ENCODE measurements at places on chromosomes 6 and 20.

DNA sequence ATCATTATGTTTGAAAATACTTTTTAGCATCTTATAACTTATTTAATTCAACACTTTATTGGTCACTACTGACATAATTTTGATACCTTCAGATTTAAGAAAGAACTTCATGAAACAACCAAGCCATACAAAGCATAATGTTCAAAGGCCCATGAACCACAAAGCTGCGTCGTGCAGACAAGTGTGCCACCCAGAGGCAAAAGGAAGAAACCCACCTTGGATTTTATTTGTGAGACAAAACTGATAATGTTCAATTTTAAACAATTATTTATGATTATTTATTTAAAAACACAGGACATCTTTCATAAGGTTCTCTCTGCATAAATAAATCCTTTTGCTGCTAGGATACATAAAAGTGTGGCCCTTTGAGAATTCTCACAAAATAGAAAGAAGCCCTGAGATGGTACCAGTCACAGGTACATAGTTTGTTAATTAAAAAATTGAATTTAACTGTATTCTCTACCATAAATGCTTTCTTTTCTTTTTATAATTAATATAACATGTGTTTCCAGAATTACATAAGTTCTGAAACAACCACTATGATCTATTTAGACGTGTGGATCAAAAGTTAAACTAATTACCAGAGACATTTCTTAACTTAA is 143.7 kb downstream of the RALGAPA2 start:
- peak; percentile 70 for DNase-seq

- DNase-seq, result no peak
These were observed 296.3 kb downstream of the CDKAL1 start for GRCh38 chr6:20830576-20830975.

GRCh38 chr6:159729598-159730331 is 2.5 kb downstream of the WTAP start:
- peak; percentile 30 for DNase-seq

DNA sequence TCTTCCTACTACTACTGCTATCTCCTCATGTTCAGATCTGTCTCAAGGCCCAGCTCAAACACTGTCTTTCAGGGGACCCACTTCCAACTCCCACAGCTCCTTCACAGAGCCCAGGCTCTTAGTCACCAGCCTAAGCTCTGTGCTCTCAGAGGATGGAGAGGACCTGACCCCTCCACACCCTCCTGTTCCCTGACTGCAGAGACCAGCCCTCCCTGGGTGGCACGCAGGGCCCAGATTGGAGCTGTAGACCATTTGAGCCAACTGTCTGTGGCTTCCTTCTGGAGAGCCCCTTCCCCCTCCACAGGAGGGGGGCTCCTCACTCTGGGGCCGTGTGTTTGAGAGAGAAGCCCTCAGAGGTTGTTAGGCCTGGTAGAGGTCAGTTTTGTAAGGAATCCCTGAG is 9.8 kb downstream of the SNPH start:
- no peak for DNase-seq

DNA sequence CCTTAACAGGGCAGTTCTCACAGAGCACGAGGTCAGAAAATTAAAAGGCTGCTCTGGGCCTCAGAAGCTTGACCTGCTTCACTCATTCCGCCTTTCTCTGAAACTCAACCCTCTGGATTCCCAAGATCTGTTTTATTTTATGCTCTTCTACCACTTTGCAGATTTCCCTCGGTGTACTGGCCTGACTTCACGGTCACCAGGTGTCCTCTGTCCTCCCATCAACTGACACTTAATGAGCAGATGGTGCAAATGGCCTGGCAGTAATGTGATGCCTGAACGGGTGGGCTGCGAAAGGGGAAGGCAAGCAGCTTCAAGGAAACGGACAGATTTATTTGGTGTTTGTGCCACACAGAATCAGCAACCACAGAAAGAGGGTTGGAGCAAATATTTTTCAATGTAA is 169.7 kb upstream of the TFAP2D start:
- no peak for DNase-seq

GRCh38 chr6:5471637-5472398 is 210.5 kb downstream of the FARS2 start:
- peak; percentile 82 for DNase-seq

- no peak for DNase-seq
These were observed 2.2 kb upstream of the FAM162B start for GRCh38 chr6:116767715-116768114.

DNA sequence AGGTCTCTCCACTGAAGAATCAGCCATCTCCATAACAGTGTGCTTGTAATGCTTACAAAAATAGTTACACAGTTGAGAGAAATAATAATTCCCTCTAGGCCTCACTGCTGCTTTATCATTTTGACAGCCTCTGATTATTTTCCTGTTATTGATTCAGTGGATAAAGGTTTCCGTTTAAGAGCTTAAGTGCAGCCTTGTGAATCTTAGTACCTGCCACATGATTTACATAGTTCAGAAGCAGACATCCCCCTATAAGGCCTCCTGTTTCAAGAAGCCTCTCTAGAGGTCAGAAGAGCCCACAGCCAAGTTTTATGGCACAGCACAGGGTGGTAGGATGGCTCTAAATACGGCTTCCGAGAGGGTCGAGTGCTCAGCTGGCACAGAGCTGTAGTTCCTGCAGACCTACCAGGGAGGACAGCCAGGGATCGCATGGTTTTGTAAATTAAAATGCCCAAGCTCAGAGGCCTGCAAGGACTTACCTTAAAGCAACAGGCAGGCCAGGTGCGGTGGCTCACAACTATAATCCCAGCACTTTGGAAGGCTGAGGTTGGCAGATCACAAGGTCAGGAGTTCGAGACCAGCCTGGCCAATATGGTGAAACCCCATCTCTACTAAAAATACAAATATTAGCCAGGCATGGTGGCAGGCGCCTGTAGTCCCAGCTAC is 17.6 kb upstream of the PYGB start:
- DNase-seq, result no peak

DNA sequence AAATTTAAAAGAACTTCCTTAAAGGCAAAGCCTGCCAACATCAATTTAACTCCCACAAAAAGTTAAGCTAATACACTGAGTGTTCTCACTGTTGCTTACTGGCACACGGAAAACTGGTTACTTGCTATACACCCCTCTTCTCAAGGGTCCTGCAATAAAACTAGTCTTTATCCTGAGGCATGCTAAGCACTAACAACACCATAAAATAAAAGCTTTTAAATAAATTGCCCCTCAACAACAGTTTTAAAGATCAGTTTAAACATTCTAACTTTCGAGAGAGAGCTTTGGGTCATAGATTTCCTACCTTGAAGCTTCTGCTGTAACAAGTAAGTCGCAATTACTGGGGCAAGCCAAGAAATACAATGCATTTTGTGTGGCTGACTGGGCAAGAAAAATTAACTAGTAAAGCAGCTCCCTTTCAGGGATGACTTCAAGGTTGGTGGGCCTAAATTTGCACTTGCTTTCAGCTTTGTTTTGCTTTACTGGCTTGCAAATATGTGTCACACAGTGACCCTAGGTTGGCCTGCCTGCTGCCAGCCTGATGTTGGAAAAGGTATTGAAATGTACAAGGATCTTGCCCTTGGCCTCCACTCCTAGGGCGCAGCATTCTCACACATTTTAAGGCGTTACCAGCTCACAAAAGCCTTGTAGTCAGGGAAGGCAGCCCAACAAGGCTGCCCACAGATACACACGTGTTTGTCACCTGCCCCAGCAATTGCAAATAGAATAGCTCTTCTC is 4.0 kb upstream of the HEY2 start:
- peak; percentile 73 for DNase-seq

- no peak for DNase-seq
These were observed 187.6 kb downstream of the DTNBP1 start for GRCh38 chr6:15475261-15475660.

- no peak for DNase-seq
These were observed 917.5 kb downstream of the EYS start for GRCh38 chr6:64789476-64789875.

GRCh38 chr6:118939683-118940082 is 4.7 kb upstream of the MCM9 start:
- no peak for DNase-seq

DNA sequence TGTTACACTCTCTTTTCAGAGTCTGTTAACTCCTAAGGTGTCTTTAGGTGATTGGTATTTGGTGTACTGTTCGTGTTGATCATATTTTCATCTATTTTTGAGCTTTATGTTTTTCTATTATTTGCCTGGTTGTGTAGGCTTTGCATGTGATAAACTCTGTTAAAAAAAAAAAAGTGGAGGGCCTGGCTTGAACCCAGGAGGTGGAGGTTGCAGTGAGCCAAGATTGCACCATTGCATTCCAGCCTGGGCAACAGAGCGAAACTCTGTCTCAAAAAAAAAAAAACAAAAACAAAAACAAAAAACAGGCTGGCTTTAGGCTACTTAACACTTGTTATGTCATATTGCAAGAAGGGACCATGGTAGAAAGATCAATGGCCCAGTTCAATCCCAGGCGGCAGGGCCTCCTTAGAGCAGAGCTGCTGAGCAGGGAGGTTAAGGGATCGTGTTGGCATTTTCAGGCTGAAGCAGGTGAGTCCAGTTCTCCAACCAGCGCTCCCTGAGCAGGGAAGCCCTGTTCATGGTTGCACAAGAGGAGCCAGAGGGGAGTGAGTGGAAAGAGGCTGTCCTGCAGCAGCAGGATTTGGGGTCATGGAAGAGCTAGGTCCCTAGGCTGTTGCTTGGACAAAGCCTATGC is 8.5 kb downstream of the PYGB start:
- no peak for DNase-seq

DNA sequence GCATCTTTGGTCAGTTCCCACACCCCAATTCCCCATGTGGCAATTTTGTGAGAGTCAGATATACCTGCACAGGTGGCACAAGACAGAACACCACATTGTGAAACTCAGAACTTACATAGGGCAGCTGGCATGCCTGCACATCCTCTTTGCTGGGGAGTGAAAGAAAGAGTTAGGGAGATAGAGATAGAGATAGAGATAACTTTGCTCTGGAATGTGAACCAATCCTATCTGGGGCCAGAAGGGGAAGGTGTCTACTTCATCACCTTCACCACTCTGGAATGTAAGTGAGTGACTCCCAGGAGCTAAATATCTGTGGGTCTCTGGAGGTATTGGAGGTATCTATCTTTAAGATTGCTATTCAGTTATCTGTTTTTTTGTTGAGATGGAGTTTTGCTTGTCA is 289.2 kb downstream of the OGFRL1 start:
- no peak for DNase-seq

DNA sequence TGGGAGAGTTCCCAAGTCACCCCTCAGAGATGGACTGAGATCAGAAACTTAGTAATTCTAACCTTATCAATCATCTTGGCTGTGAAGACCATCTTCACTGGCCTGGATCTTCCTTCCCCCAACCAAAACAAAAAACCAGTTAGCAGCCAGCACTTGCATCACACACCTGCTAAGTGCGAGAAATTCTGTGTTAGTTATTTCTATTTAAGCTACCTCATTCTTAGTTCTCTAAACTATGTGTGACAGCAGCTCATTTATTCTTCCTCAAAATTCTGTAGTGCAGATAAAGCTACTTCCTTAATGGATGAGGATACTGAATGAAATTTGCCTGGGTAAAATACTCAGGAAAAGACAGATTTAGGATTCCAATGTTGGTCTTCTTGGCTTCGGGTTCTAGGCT is 18.2 kb upstream of the TAGAP start:
- no peak for DNase-seq

DNA sequence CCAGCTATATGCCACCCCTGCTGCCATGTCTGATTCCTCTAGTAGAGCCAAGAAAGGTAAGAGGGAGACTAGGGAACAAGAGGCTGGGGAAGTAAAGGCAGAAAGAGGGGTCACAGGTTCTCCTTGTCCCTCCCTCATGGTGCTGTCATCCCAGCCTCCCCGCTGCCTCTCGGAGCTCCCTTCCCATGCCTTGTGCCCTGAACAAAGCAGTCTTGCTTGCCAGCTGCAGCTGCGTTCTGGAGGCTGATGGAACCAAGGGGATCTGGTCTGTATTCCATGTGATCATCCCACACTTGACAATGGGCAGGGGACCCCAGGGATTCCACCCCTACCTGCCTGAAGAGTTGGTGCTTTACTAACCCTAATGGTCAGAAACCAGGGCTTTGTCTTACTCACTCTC is 61.4 kb downstream of the DAAM2 start:
- no peak for DNase-seq

DNA sequence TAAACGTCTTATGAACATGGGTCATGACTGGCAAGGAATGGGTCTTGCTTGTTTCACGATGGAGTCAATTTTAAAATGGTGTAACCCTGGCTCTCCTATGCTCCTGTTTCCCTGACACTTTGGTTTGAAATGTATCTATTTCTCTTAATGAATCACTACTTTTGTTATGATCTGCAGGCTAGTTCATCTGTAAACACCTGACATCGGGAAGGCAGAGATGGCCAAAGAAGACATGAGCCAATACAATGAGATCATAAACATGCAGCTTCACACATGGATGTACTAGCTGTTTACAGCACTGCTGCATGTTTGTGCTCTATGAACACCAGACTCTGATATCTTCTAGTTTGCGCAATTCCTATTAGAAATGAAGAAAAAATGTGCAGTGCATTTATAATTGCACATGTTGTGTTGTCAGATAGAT is 11.0 kb upstream of the RAD21L1 start:
- DNase-seq, result no peak

GRCh38 chr6:132300323-132300949 is 100.8 kb downstream of the MOXD1 start:
- peak; percentile 82 for DNase-seq

DNA sequence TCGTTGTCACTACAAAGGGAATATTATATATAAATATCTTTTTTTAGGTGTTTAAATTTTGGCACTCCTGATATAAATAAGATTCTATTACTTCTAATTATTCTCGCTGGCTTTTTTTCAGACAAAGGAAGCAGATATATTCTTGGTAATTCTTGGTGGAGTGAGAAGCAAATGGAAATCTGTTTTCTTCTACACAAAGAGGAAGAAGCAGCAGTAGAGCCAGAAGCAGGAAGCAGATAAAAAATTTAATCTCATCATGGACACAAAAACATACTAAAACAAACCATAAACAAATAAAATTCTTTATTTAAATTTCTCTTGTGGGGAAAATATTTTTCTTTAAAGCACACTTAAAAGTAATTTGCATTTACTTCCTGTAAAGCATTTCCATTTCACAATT is 3.7 kb upstream of the KIAA0319 start:
- no peak for DNase-seq

DNA sequence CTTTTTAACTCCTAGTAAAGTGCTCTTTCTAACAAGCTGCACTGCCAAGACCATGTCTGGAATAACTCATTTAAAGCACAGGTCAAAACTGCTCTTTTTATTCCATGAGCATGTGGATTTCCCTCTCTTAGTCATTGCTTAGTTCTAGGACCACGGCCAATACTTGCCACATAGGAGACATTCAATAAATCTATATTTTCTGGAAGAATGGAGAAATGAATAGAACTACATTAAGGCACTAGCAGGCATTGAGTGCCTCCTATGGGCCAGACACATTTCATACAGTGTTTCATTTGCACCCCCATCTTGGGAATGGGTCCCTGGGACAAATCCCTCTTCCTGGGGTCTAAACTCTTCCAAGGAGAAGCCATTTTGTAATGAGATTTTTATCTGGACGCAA is 552.8 kb upstream of the CITED2 start:
- peak; percentile 14 for DNase-seq

- DNase-seq, result no peak
These were observed 354.2 kb downstream of the GRIK2 start for GRCh38 chr6:101747716-101748115.

All from GM23338 (cell line).